ENCODE measurements at places on chromosomes 4 and X. TPM values are rescaled to one million over a fixed set of nuclear protein-coding genes. Genes with fewer than 3 reads are reported as not detected.

DNA sequence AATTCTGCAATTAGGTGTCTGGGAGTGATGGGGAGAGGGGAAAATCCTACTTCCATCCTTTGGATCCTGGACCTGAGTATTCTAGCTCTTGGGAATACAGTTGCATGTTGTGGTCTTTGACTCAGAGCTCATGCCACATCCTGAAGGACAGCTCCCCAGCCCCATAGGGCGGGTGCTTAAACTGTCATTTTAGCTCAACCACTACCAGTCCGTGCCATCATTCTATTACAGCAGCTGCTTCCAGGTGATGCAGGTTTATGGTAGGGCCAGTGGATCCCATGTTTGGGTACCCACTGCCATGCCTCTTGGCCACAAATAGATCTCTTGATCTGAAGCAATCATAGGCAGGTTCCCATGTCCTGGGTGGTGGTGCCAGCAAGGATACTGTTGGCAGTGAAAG, 34.7 kb downstream of the CCKAR start:
- H3K27me3 ChIP-seq: peaks cover 2% of the 10 kb centered on the region
- H3K36me3 ChIP-seq: no peaks in the 10 kb centered on the region
- H3K4me3 ChIP-seq: no peak overlapping the region
- H3K4me1 ChIP-seq: peaks cover 8% of the 10 kb centered on the region

GRCh38 chr4:158940271-158940670, 162.6 kb upstream of the RAPGEF2 start:
- H3K4me1 ChIP-seq: no peaks in the 10 kb centered on the region
- peaks cover 1% of the 10 kb centered on the region for H3K27me3 ChIP-seq
- no peaks in the 10 kb centered on the region for H3K36me3 ChIP-seq
- no peak overlapping the region for H3K4me3 ChIP-seq
- H3K27ac ChIP-seq: no peak overlapping the region

- peaks cover 2% of the 10 kb centered on the region for H3K27me3 ChIP-seq
- H3K4me3 ChIP-seq: no peak overlapping the region
- peaks cover 27% of the 10 kb centered on the region for H3K4me1 ChIP-seq
- no peaks in the 10 kb centered on the region for H3K36me3 ChIP-seq
- H3K27ac ChIP-seq: no peak overlapping the region
Observed at GRCh38 chrX:39859991-39860861, 237.5 kb downstream of the BCOR start.

DNA sequence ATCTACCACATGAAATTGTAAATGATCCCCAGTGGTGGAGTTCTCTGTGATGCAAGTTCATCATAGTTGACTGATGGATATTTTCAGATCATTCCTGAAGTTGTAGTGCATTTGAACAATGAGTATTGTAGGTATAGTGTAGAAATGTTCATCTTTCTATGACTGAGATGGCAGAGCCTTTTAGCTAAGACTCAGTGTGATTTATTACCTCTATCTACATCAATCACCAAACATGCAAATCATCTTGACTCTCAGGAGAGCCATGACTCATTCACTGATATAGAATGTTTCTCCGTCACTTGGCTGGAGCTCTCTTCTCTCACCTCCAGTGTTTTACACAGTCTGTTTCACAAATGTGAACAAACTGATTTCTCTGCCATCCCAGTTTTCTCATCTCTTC, 392.6 kb downstream of the IL1RAPL1 start:
- no peak overlapping the region for H3K4me3 ChIP-seq
- H3K36me3 ChIP-seq: no peaks in the 10 kb centered on the region
- no peaks in the 10 kb centered on the region for H3K27me3 ChIP-seq
- H3K27ac ChIP-seq: no peak overlapping the region
- H3K4me1 ChIP-seq: no peaks in the 10 kb centered on the region

GRCh38 chr4:22733816-22734215, 41.1 kb downstream of the GBA3 start:
- no peaks in the 10 kb centered on the region for H3K27me3 ChIP-seq
- no peaks in the 10 kb centered on the region for H3K36me3 ChIP-seq
- no peak overlapping the region for H3K4me3 ChIP-seq

The GLRA2 gene
- total RNA-seq: not detected

The GYPB gene
- not detected for total RNA-seq

All from endothelial cell (in vitro differentiated cells).